ENCODE measurements at places on chromosomes 4 and X. TPM values are rescaled to one million over a fixed set of nuclear protein-coding genes. Genes with fewer than 3 reads are reported as not detected.

RTL5 gene
- 0.91 TPM for total RNA-seq

CLNK gene
- not detected for total RNA-seq

SPP1 gene
- 58.7 TPM for total RNA-seq

EXOC1L gene
- total RNA-seq: not detected

CPZ gene
- not detected for total RNA-seq

HSFX4 gene
- total RNA-seq: not detected

CRMP1 gene
- 0.44 TPM for total RNA-seq

HSD17B13 gene
- not detected for total RNA-seq

CLDN2 gene
- not detected for total RNA-seq

DLG3 gene
- 1.6 TPM for total RNA-seq

SMIM10 gene
- total RNA-seq: 1.6 TPM

C4orf50 gene
- total RNA-seq: not detected

ANOS1 gene
- 3.4 TPM for total RNA-seq

Data from psoas muscle (tissue), 8 donors.